Caco-2 (cell line): ENCODE measurements at places on chromosomes 6 and 20. TPM values are rescaled to one million over a fixed set of nuclear protein-coding genes. Genes with fewer than 3 reads are reported as not detected.

Gene MICAL1
- 11.7 and 11.8 TPM in 2 replicates for total RNA-seq

GRCh38 chr20:17169585-17170136 is 57.2 kb upstream of the PCSK2 start:
- H3K36me3 ChIP-seq = no peaks in the 10 kb centered on the region
- H3K27me3 ChIP-seq = no peaks in the 10 kb centered on the region
- H3K4me1 ChIP-seq = no peaks in the 10 kb centered on the region
- DNase-seq = no peak
- H3K4me3 ChIP-seq = no peak overlapping the region
- no peak overlapping the region for H3K27ac ChIP-seq

Gene RAET1G
- total RNA-seq = not detected in 2 replicates

- H3K36me3 ChIP-seq = no peaks in the 10 kb centered on the region
- H3K4me3 ChIP-seq = no peak overlapping the region
- DNase-seq = no peak
- no peak overlapping the region for H3K27ac ChIP-seq
These were observed 28.1 kb upstream of the MYT1 start for GRCh38 chr20:64136004-64136710.

DNA sequence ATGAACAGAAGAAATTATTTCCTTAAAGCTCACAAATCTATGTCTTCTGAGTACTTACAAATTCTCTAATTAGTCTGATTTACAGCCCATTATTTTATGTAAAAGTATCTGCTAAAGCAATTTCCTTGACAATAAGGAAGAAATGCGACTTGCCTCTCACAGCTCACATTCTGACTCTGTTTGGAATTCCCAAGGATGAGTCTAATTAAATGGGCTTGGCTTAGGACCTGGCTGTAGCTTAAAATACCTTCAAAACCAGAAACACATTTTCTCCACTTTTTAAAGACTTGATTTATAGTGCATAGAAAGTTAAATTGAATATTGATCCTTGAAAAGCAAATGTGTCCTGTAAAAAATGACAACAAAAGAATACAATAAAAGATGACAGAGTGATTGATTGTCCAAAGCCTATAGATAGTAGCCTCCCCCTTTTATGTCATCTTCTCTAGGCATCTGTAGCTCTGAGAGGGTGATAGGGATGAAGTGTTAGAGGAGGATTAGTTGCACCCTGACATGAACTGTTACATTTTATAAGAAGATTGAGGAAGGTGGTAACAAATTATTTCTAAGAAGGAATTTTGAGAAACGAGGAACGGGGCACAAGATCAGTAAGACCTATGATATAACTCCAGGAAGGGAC is 118.9 kb downstream of the MACROD2 start:
- no peaks in the 10 kb centered on the region for H3K4me1 ChIP-seq
- H3K4me3 ChIP-seq = no peak overlapping the region
- DNase-seq = no peak
- no peaks in the 10 kb centered on the region for H3K36me3 ChIP-seq
- no peaks in the 10 kb centered on the region for H3K27me3 ChIP-seq

DNA sequence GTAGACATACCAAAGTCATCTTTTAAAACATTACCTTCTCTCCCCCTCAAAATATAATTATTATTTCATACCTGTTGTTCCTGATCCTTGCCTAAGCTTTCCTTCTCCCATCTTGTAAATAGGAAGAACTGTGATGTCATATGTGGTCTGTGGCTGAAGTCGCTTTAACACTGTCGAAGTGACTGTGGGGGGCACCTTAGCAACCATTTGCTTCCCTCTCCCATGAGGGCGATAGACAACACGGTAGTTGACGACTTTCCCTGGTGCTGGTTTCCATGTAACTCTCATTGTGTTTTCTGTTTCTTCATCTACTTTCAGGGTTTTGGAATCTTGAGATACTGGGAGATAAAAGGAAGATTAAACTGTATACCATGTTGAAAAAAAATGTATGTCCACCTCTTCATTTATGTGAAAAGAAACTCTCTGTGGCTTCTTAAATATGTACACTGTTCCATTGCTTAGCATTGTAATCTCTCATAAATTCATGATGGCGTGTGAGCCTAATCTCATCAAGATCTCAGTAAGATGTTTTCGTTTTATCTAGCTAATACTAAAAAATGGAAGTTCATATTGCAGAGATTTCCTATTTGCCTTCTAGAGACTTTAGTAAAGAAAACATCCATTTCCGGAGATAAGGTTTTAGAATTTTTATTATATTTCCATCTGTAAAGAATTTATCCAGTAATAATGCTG is 49.5 kb downstream of the COL12A1 start:
- no peaks in the 10 kb centered on the region for H3K36me3 ChIP-seq
- no peak overlapping the region for H3K4me3 ChIP-seq
- peak overlapping the region; percentile 11 for H3K27ac ChIP-seq
- no peaks in the 10 kb centered on the region for H3K27me3 ChIP-seq
- DNase-seq = no peak

Gene CGAS
- 23.8 and 24.8 TPM in 2 replicates for total RNA-seq

GRCh38 chr20:60785301-60785700 is 466.8 kb upstream of the CDH4 start:
- H3K27ac ChIP-seq = no peak overlapping the region
- no peak overlapping the region for H3K4me3 ChIP-seq
- H3K27me3 ChIP-seq = no peaks in the 10 kb centered on the region
- no peak for DNase-seq
- no peaks in the 10 kb centered on the region for H3K36me3 ChIP-seq

Gene KIF25
- total RNA-seq = not detected in 2 replicates

Gene SLC23A2
- 26.4 and 37.3 TPM in 2 replicates for total RNA-seq

DNA sequence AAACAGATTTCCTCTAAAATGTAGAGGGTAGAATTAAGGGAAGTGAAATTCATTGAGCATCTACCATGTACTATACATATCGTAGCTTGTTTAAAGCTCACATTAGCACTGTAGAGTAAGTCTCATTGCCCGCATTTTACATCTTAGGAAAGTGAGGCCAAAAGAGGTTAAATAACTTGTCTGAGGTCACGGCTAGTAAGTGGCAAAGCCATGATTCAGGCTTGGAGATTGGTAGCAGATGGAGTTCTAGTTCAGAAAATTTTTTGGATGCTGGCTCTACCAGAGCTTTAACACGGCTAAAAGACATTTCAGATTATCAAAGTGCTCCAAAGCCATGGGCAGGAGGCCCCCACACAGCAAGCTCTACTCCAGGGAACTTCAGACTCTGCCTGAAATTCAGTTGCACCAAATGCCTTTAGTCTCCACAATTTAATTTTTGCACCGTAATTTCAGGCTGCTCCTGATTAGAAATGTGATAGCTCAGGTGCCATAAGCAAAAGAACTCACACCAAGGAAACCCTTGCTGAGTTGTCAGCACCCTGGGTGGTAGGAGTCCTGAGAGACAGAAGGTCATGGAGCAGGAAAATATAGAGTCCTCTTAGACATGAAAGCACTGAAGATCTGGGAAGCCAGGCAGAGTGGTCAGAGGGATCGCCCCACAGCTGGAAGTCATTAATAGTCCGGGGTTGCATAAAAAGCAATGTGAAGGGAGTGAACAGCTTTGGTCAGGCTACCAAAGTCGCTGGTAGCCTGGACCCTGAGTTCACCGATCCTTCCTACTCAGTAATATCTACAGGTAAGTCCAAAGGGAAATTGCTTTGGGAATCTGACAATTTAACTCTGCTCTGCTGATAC is 55.2 kb upstream of the ASIP start:
- 0 out of 2 replicates have a peak, but pooled peaks cover 7% of the 10 kb centered on the region for H3K4me1 ChIP-seq
- H3K27me3 ChIP-seq = no peaks in the 10 kb centered on the region; the same call in 1 of the 2 replicates
- H3K27ac ChIP-seq = no peak overlapping the region
- H3K4me3 ChIP-seq = no peak overlapping the region

DNA sequence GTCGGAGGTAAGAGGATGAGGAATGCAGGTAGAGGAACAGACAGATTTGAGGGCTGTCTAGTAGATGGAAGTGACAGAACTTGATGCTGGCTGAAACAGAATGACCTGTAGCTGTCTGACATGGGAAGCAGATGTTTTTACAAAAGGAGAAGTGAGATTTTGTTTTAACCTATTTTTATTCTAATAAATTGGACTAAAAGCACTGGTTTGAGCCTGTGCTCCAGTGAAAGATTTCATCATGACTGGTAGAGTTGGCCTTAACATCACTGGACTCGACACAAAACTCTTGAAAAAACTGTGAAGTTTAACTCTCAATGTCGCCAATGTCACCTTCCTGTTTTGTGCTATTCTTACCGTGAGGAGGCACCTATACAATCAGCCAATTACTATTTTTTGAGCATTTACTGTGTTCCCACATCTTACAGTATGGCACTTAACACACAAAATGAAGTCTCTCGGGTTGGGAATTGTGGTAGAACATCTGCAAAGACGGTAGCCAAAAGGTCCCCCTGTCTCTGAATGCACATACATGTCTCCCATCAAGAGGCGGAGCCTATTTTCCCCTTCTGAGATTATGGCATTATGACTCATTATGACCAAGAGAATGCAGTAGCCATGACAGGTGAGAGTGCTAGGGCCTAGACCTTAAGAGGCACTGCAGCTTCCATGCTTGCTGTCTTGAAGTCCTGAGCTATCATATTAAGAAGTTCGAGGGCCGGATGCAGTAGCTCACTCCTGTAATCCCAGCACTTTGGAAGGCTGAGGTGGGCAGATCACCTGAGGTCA is 93.2 kb downstream of the FOXF2 start:
- no peaks in the 10 kb centered on the region for H3K36me3 ChIP-seq
- DNase-seq = no peak
- H3K4me3 ChIP-seq = no peak overlapping the region
- no peaks in the 10 kb centered on the region for H3K27me3 ChIP-seq
- H3K27ac ChIP-seq = no peak overlapping the region
- no peaks in the 10 kb centered on the region for H3K4me1 ChIP-seq

- peak; percentile 83 for DNase-seq
- no peaks in the 10 kb centered on the region for H3K36me3 ChIP-seq
- peak overlapping the region; percentile 55 for H3K4me3 ChIP-seq
- peaks cover 5% of the 10 kb centered on the region; the same call in 1 of the 2 replicates for H3K4me1 ChIP-seq
- no peaks in the 10 kb centered on the region for H3K27me3 ChIP-seq
- no peak overlapping the region for H3K27ac ChIP-seq
These were observed 15.1 kb downstream of the HMGN4 start for GRCh38 chr6:26553264-26553634.

Gene CD93
- not detected in 2 replicates for total RNA-seq

- no peaks in the 10 kb centered on the region for H3K36me3 ChIP-seq
- H3K4me1 ChIP-seq = no peaks in the 10 kb centered on the region
- H3K27ac ChIP-seq = no peak overlapping the region
- DNase-seq = no peak
- no peak overlapping the region for H3K4me3 ChIP-seq
- no peaks in the 10 kb centered on the region for H3K27me3 ChIP-seq
These were observed 257.3 kb downstream of the ATXN1 start for GRCh38 chr6:16503970-16504415.

DNA sequence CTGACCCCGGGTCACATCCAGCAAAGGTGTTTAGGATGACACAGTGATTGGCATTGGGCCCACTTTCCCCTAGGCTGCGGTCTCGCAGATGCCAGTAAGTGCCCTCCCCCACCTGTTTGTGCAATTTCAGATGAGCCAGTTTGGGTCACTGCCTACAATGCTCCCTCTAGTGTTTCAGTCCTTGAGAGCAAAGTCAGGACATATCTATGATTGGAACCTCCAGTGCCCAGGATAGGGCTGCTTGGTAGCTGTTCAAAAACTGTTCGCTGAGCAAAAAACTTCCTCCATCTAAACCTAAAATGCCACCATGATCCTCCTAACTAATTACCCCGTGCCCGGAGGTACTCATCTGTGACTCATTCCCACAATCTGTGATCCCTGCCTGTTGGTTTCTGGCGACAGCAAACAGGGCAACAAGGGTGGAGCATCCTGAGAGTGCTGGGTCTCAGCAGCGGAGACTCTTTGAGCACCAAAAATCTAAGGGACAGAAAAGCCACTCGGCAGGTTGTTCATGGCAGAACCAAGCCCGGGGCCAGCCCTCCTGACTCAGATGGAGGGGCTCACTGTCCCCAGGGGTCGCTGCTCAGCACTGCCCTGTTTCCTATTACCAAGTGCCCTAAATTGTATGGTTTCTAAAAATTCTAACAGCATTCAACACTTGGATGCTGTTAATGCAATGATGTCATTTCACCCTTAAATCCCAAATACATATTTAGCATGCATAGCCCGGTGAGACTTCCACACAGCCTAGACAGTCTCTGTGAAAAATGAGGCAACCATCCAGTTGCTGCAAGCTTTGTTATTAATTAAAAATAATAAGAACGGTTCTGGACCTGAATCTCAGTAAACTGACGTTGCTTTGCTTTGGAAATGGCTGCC is 5.0 kb downstream of the VSX1 start:
- H3K36me3 ChIP-seq = no peaks in the 10 kb centered on the region
- no peak overlapping the region for H3K27ac ChIP-seq
- H3K4me3 ChIP-seq = no peak overlapping the region

GRCh38 chr20:3710011-3710466 is 2.4 kb downstream of the SIGLEC1 start:
- no peaks in the 10 kb centered on the region for H3K4me1 ChIP-seq
- no peaks in the 10 kb centered on the region for H3K27me3 ChIP-seq
- H3K36me3 ChIP-seq = no peaks in the 10 kb centered on the region
- H3K4me3 ChIP-seq = no peak overlapping the region

Gene ABHD12
- 84.9 and 104 TPM in 2 replicates for total RNA-seq

GRCh38 chr6:19705606-19706005 is 131.6 kb upstream of the ID4 start:
- no peaks in the 10 kb centered on the region for H3K4me1 ChIP-seq
- no peak overlapping the region for H3K4me3 ChIP-seq
- no peaks in the 10 kb centered on the region for H3K27me3 ChIP-seq
- DNase-seq = no peak
- H3K27ac ChIP-seq = no peak overlapping the region
- H3K36me3 ChIP-seq = no peaks in the 10 kb centered on the region
